ENCODE measurements at places on chromosomes 6 and 20.

DNA sequence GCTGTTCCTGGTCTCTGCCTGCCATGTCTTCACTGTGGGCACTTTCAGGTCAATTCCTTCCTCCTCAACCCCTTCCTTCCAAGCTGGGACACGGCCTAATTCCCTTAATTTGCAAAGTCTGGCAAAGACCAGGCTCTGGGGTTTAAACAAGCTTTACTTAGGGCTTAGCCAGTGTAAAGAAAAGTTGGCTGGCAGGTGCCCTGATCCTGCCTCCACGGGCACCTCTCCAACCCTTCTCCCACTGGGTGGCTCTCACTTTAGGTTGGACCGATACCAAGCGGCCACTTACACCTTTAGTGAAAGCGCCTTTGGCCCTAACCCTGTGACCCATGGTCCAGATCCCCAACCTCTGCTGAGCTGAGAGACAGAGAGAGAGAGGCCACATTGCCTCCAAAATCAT, 13.7 kb upstream of the MLN start:
- no peak for DNase-seq

- DNase-seq = no peak
Observed at GRCh38 chr6:5666695-5667094, 340.0 kb downstream of the NRN1 start.

- DNase-seq = no peak
Observed at GRCh38 chr20:44020406-44021148, 105.9 kb downstream of the TOX2 start.

- DNase-seq = peak; percentile 16
Observed at GRCh38 chr20:10306440-10307358, 88.1 kb downstream of the SNAP25 start.

DNA sequence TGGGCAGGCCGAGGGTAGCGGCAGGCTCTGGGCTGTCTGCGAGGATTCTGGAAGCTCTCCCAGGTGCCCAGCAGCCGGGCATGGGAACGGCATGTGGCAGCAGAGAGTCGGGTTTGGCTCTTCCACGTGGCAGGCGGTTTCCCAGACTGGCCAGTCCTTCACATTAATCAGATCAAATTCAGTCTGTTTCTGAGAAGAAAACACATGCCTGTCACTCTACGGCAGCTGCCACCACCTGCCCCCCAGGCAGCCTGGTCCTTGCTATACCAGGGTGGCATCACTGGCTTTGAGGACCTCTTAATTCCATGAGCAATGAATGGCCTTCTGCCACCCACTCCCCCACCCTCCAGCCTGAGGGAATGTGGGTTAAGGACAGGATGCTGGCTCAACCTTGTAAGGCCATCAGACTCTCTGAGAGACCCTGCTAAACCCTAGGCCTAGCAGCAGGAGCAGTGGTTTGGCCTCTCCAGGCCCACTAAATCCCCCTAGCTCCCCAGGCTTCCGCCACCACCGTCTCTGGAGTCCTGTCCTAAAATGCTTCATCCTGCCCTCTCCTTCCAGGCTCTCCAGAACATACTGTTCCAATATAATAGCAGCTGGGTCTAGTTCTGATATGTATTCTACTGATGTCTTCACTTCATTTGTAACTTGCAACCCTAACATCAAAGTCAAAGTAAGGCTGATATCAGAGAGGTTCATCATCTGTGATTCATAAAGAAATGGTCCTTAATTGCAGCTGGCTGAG, 47.8 kb downstream of the PLCG1 start:
- DNase-seq = no peak

DNA sequence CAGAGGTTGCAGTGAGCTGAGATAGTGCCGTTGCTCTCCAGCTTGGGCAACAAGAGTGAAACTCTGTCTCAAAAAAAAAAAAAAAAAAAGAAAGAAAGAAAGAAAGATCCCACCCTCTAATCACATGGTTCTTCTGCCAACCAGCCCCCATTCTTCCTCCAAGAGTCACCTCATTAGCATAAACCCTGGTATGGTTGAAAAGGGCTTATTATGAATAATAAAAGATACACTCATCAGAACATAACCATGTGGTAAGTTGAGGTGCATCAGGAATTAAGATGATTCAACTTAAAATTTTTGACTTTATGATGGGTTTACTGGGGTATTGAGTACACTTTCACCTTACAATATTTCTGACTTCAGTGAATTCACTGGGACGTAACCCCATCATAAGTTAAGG, 793 bp upstream of the TRIM40 start:
- DNase-seq = no peak

- no peak for DNase-seq
Observed at GRCh38 chr6:106530502-106530901, 98.8 kb downstream of the RTN4IP1 start.

DNA sequence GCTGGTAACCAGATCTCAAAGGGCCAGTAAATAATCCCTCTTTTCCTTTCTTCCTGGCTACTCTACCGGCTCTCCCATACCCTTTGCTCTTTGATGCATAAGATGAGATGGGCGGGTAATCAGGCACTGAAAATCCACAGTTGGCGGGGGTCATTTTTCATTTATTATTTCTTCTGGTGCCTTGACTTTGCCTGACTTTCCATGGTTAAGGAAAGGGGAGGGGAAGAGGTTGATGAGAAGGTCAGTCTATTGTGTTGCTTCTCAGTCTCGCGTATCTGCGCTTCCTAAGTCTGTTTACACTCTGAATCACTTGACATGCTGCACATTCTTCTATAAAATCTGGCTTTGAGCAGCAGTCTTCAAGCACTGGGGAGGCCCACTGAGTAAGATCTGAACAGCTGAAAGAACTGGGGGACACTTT, 121.1 kb upstream of the HDGFL1 start:
- no peak for DNase-seq

- no peak for DNase-seq
Observed at GRCh38 chr6:157145656-157146285, 177.5 kb downstream of the TMEM242 start.

- DNase-seq = no peak
Observed at GRCh38 chr6:63804381-63804956, 168.9 kb downstream of the PHF3 start.

DNA sequence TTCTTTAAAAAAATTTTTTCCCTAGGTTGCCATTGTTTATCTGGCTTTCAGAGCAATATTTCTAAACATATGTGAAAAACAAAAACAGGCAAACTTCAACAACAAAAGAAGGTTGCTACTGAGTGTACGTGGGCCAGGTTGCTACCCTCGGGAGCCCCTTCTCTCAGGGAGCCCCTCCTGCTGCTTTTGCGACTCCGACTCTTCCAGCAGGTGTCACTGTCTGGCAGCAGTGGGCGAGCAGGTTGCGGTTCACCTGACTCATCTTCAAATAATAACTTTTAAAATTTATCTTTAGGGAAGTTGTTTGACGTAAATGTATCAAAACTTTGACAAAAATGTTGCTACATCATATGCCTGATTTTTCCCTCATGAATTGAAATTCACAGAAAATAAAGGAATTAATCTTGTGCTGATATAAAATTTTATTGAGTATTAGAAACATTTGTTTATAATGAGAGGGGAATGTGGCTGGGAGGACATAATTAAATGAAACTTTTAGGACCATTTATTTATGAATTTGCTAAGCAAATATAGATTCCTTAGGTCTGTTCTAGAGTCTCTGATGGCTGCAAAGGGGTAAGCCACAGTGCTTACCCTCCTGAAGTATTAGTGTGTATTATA, 138.8 kb downstream of the HIVEP1 start:
- peak; percentile 42 for DNase-seq

- DNase-seq = no peak
Observed at GRCh38 chr20:43899274-43900120, 15.2 kb upstream of the TOX2 start.

- no peak for DNase-seq
Observed at GRCh38 chr6:166584155-166584554, 2.3 kb downstream of the RAMACL start.

DNA sequence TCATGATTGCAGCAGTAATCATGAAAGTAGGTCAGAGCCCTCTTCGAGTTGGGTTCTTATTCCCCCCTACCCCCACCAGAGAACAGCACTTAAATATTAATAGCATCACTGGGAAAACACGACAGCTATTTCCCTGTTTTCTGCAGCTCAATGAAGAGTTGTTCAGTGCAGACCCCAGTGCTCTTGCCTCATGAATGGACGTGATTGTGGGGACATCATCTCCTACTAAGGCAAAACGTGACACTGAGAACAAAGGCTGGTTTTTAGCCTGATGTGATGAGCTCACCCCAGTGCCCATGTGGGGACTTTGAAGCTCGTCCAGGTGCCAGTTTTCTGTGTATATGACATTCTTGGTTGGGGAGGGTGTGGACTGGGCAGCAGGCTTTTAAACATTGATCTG, 105.9 kb downstream of the SLC35F1 start:
- DNase-seq = no peak

DNA sequence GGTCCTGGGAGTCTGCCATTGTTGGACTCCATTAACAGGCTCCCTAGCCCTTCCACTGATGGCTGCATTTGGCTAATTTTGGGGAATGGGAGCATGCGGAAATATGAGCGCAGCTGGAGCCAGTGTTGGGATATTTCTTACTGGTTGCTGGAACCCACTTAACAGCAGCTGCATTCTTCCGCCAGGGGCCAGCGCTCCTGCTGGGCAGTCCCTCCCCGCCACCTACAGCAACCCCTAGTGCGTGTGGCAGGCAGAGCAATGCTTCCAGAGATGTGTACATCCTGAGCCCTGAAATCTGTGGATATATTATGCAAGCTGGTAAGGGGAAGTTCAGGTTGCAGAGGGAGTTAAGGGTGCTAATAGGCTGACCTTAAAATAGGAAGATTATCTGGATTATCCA, 16.4 kb downstream of the CST8 start:
- no peak for DNase-seq

DNA sequence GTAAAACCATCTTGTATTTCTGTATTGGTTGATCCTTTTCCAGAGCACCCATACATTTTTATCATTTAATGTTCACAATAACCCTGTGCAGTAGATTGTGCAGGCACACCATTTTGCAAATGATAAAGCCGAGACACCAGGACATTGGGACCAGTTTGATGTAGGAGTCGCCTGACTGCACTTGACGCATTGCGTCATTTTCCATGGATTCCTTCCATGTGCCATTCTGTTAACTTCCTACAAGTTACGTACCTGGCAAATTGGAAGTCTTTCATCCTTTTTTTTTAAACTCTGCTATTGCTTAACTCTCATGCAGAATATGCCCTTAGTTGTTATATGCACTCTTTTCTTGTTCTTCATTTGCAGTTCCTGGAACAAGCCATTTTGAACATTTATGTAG, 43.0 kb downstream of the PRPH2 start:
- no peak for DNase-seq

DNA sequence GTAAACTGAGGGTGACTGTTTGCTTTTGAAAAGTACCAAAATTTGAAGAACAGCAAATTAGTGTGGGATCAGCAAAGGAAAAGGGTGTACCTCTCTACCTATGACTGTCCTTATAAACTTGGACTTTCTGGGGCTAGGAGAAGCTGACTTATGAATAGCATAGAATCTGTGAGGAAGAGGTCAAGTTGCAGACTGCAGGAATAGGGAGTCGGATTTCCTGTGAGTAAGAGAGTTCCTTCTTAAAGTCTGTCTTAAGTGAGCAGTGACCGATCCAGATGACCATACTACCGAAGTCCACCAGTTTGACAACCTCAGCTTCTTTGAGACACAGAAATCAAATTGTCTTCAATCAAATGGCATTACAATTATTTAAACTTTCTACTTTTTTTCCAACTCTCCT, 708.7 kb downstream of the UTRN start:
- DNase-seq = no peak

DNA sequence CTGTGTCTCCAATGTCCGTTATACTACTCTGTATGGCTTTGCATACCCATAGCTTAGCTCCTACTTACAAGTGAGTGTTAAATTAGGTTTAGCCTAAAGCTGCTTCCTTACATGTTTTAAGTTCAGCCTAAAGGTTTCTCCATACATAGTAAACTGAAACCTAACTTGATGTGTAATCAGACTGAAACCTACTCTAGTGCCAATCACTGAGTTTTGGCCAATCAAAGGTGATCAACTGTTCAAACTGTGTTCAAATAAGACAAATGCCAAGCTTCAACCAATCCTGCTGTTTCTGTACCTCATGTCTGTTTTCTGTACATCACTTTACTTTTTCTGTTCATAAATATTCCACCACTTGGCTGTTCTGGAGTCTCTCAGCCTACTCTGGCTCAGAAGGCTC, 20.0 kb downstream of the HLA-DOA start:
- no peak for DNase-seq

GRCh38 chr6:1949538-1949937, 295.9 kb downstream of the GMDS start:
- no peak for DNase-seq

GRCh38 chr6:30828027-30828962, 56.0 kb upstream of the DDR1 start:
- peak; percentile 80 for DNase-seq

- DNase-seq = no peak
Observed at GRCh38 chr6:44133981-44134711, 6.8 kb downstream of the TMEM63B start.

- no peak for DNase-seq
Observed at GRCh38 chr20:59002388-59002787, 4.7 kb downstream of the CTSZ start.

- DNase-seq = no peak
Observed at GRCh38 chr6:52588087-52588709, 11.3 kb upstream of the TRAM2 start.

- DNase-seq = no peak
Observed at GRCh38 chr6:3367630-3368029, 89.2 kb downstream of the SLC22A23 start.

DNA sequence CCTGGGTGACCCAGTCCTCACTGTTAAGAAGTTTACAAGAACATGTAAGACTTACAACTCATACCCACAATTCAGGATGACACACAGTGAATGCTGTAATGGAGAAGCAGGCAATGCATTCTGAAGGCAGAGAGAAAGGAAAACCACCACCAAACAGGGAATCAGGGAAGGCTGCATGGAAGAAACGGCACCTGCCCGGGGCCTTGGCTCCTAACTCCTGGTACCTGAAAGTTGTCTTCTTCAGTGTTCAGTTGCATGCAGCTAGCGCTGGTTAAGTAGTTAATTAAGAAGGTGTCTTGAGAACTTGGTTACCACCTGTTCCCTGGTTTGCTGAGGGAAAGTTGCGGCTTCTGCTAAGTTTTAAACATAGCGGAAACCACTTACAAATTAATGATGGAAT, 57.2 kb downstream of the GPR6 start:
- DNase-seq = no peak

DNA sequence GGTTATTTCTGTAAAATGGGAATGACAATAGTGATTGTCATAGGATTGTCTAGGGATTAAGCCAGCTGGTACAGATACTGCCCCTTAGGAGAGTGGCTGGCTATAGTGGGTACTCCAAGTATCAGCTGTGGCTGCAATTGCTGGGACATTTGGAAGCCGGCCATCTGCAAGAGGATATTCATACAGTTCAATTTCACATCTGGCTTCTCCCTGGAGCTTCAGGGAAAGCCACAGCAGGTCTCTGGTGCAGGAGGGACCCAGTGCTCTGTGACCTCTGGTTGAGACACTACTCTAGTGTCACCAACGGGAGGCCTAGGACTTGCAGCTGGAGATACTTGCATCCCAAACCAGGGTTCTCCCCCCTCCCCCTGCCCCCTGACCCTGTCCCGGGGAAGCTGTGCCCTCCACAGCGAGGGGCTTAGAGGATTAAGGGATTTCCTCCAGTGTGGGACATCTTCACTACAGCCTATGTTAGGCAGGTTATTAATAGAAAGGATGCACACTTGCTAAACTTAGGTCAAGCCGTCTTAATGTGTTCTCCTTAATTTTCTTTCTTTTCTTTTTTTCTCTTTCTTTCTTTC, 2.7 kb downstream of the SLC2A10 start:
- DNase-seq = no peak

GRCh38 chr6:96032661-96033060, 16.9 kb downstream of the FUT9 start:
- DNase-seq = no peak

- no peak for DNase-seq
Observed at GRCh38 chr20:7798176-7798575, 142.1 kb downstream of the HAO1 start.

GRCh38 chr6:56875523-56875922, 79.4 kb upstream of the BEND6 start:
- no peak for DNase-seq
